Hair follicle dermal papilla cell (primary cell): ENCODE measurements at places on chromosomes 6 and 20. TPM values are rescaled to one million over a fixed set of nuclear protein-coding genes. Genes with fewer than 3 reads are reported as not detected.

TMEM239 gene
- under 0.01 and 0.49 TPM in 2 replicates for total RNA-seq

JPH2 gene
- 21.4 and 37.0 TPM in 2 replicates for total RNA-seq

MAP1LC3A gene
- total RNA-seq: 36.2 and 49.1 TPM in 2 replicates

AKAP12 gene
- total RNA-seq: 47.1 and 70.1 TPM in 2 replicates

ZNF831 gene
- not detected in 2 replicates for total RNA-seq

NOTCH4 gene
- 0.12 and 0.49 TPM in 2 replicates for total RNA-seq

SYCP2L gene
- 0.16 TPM in 1 of 2 replicates, not detected in the other for total RNA-seq

SFT2D1 gene
- total RNA-seq: 24.7 and 26.8 TPM in 2 replicates

SRSF12 gene
- 0.32 and 0.36 TPM in 2 replicates for total RNA-seq

ARMC12 gene
- total RNA-seq: 0.12 and 0.16 TPM in 2 replicates

STMND1 gene
- total RNA-seq: 0.32 TPM in 1 of 2 replicates, not detected in the other

CST7 gene
- not detected in 2 replicates for total RNA-seq

LZTS3 gene
- total RNA-seq: 6.8 and 8.7 TPM in 2 replicates

C6orf141 gene
- 0.12 TPM in 1 of 2 replicates, not detected in the other for total RNA-seq

BMP2 gene
- 0.73 and 1.8 TPM in 2 replicates for total RNA-seq

NEU1 gene
- 74.3 and 76.3 TPM in 2 replicates for total RNA-seq

ZBTB46 gene
- 0.36 and 0.81 TPM in 2 replicates for total RNA-seq

ENPP1 gene
- total RNA-seq: 12.8 and 22.7 TPM in 2 replicates

SMOC2 gene
- not detected in 2 replicates for total RNA-seq

FNDC11 gene
- 0.65 and 0.73 TPM in 2 replicates for total RNA-seq

RIOK1 gene
- 15.5 and 21.3 TPM in 2 replicates for total RNA-seq

PTCRA gene
- total RNA-seq: not detected in 2 replicates

GINM1 gene
- total RNA-seq: 53.5 and 55.3 TPM in 2 replicates

FAM217A gene
- 0.16 TPM in 1 of 2 replicates, not detected in the other for total RNA-seq

TBP gene
- total RNA-seq: 14.6 and 15.8 TPM in 2 replicates

ACTL10 gene
- total RNA-seq: 2.3 and 4.5 TPM in 2 replicates

CRISP1 gene
- total RNA-seq: not detected in 2 replicates

TBXT gene
- total RNA-seq: not detected in 2 replicates

UNC93A gene
- total RNA-seq: not detected in 2 replicates

FYN gene
- total RNA-seq: 90.9 and 117 TPM in 2 replicates

VSX1 gene
- not detected in 2 replicates for total RNA-seq

B3GALT4 gene
- total RNA-seq: 10.6 and 12.8 TPM in 2 replicates

PACRG gene
- 0.24 and 1.6 TPM in 2 replicates for total RNA-seq

SCRT2 gene
- total RNA-seq: not detected in 2 replicates

OTOR gene
- total RNA-seq: not detected in 2 replicates

FNDC1 gene
- 1.1 and 2.1 TPM in 2 replicates for total RNA-seq

GGTLC1 gene
- not detected in 2 replicates for total RNA-seq

HRH3 gene
- not detected in 2 replicates for total RNA-seq

PTCHD4 gene
- total RNA-seq: 2.4 and 4.7 TPM in 2 replicates

MYBL2 gene
- 3.7 and 4.1 TPM in 2 replicates for total RNA-seq
